ENCODE measurements at places on chromosomes 6 and 20. TPM values are rescaled to one million over a fixed set of nuclear protein-coding genes. Genes with fewer than 3 reads are reported as not detected.

The ADAM33 gene
- total RNA-seq, result not detected

The NKX2-4 gene
- not detected for total RNA-seq

The RANBP9 gene
- total RNA-seq, result 20.7 TPM

The MYCT1 gene
- not detected for total RNA-seq

The KCNK15 gene
- total RNA-seq, result 17.9 TPM

The JAG1 gene
- 0.06 TPM for total RNA-seq

The SYTL3 gene
- not detected for total RNA-seq

The HLA-DOA gene
- total RNA-seq, result 1.4 TPM

The SLA2 gene
- total RNA-seq, result 0.10 TPM

The LCA5 gene
- total RNA-seq, result 18.8 TPM

The DHX35 gene
- total RNA-seq, result 19.8 TPM

The UNC5CL gene
- not detected for total RNA-seq

The DCBLD1 gene
- total RNA-seq, result not detected

The IL20RA gene
- total RNA-seq, result not detected

The NMBR gene
- total RNA-seq, result not detected

The SPDEF gene
- not detected for total RNA-seq

The IPCEF1 gene
- not detected for total RNA-seq

The GHRH gene
- not detected for total RNA-seq

The HMGCLL1 gene
- not detected for total RNA-seq

The CD83 gene
- 0.12 TPM for total RNA-seq

The C20orf141 gene
- total RNA-seq, result not detected

The TMEM181 gene
- 32.8 TPM for total RNA-seq

Measured in G401 (cell line).